H1 (cell line): ENCODE measurements at places on chromosomes 12 and 14.

GRCh38 chr14:52694761-52695480 lies 437 bp downstream of the ERO1A start:
- H3K27me3 ChIP-seq, result no peaks in the 10 kb centered on the region
- peak overlapping the region; percentile 94 for H3K4me3 ChIP-seq
- H3K4me1 ChIP-seq, result no peaks in the 10 kb centered on the region
- peak overlapping the region; percentile 54; the same call in 1 of the 2 replicates for H3K27ac ChIP-seq
- H3K36me3 ChIP-seq, result no peaks in the 10 kb centered on the region

GRCh38 chr14:93752980-93753561 lies 35.2 kb downstream of the PRIMA1 start:
- H3K27ac ChIP-seq, result no peak overlapping the region
- DNase-seq, result no peak
- no peak overlapping the region for H3K4me3 ChIP-seq
- no peaks in the 10 kb centered on the region for H3K27me3 ChIP-seq
- H3K4me1 ChIP-seq, result no peaks in the 10 kb centered on the region

DNA sequence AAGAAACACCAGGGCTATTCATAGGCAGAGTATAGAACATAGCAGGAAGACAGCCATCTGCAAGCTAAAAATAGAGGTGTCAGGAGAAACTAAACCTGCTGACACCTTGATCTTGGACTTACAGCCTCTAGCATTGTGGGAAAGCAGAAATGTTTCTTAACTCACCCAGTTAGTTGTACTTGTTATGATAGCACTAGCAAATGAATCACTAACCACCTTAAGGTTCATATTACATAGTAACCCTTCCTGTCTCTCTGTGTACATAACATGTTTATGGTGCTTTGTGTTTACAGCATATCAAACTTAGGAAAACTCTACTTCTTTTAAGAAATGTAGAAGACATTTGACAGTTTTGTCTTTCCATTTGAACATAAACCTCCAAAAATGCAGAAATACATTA lies 1031.3 kb downstream of the FSCB start:
- H3K36me3 ChIP-seq, result no peaks in the 10 kb centered on the region
- peaks cover 2% of the 10 kb centered on the region; the same call in 1 of the 2 replicates for H3K4me1 ChIP-seq
- H3K4me3 ChIP-seq, result no peak overlapping the region
- no peak for DNase-seq

DNA sequence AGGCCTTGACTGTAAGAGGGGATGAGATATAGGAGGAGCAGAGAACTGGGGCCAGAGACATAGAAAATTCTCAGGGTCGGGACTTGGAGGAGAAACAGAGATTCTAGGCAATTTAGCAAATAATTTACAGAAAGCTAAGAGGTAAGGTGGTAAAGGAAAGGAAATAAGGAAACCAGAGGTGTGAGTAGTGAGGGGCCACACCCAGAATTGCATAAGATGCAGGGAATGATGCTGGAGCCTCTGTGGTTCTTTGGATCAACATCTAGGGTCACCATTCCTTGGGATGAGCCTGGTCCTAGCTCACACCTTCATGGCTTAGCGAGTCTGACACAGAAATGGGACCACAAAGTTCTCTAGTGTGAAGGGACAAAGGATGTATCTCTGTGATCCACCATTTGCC lies 949 bp upstream of the SDR9C7 start:
- no peaks in the 10 kb centered on the region for H3K36me3 ChIP-seq
- DNase-seq, result no peak
- H3K4me3 ChIP-seq, result no peak overlapping the region
- no peaks in the 10 kb centered on the region for H3K27me3 ChIP-seq
- peaks cover 3% of the 10 kb centered on the region for H3K4me1 ChIP-seq

- no peaks in the 10 kb centered on the region; the same call in 1 of the 2 replicates for H3K4me1 ChIP-seq
- no peak overlapping the region for H3K27ac ChIP-seq
- H3K4me3 ChIP-seq, result no peak overlapping the region
- DNase-seq, result no peak
- H3K27me3 ChIP-seq, result 0 out of 2 replicates have a peak, but pooled peaks cover 4% of the 10 kb centered on the region
Observed at GRCh38 chr14:97975962-97976361, 1178.8 kb downstream of the VRK1 start.

DNA sequence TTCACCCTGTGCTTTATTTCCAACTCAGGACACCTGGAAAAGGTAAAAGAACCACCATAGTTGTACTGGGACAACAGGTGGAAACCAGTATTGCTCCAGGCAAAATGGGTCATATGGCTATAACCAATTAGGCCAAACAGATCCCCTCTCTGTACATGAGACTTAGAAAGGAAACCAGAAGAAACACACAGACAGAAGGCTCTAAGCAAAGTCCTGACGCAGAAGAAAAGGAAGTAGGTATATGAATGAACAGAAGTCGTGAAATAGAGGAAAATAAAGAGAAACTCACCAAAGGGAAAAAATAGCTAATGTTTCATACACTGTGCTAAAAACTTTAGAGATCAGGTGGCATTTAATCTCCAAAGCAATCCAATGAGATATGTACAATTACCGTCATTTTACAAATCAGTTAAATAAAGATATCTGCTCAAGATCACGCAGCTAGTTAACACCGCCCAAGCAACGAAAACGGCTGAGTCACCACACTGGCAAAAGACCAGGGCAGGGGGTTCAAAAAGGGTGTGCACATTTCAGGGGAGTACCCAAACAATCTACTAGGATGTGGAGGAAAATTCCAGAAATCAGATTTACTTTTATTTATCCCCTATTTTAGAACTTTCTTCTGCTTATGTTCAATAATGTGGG lies 82.3 kb downstream of the ITPR2 start:
- no peaks in the 10 kb centered on the region for H3K36me3 ChIP-seq
- H3K4me1 ChIP-seq, result peaks cover 10% of the 10 kb centered on the region; the same call in 1 of the 2 replicates
- no peak overlapping the region for H3K4me3 ChIP-seq
- no peak for DNase-seq
- no peaks in the 10 kb centered on the region for H3K27me3 ChIP-seq
